Liver (tissue), 10 donors: ENCODE measurements at places on chromosomes 6 and 20.

DNA sequence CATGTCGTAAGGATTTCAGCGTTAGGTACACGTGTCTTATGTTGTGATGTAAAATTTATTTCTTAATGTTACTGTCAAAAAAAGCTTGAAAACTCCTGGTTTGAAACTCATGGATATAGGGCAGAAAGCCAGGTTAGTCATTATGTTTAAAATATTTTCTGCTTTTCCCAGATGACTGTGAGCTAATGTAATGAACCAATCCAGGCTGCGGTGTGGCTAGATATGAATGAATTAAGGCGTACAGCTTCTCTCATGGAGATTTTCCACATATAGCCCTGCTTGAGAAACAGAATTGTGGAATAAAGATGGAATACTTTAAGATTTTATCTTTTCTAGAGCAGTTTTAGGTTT lies 80.3 kb upstream of the STMND1 start:
- no peaks in the 10 kb centered on the region for H3K4me1 ChIP-seq
- H3K27me3 ChIP-seq: no peaks in the 10 kb centered on the region
- no peak overlapping the region for H3K27ac ChIP-seq
- no peak overlapping the region for H3K4me3 ChIP-seq
- H3K36me3 ChIP-seq: no peaks in the 10 kb centered on the region

DNA sequence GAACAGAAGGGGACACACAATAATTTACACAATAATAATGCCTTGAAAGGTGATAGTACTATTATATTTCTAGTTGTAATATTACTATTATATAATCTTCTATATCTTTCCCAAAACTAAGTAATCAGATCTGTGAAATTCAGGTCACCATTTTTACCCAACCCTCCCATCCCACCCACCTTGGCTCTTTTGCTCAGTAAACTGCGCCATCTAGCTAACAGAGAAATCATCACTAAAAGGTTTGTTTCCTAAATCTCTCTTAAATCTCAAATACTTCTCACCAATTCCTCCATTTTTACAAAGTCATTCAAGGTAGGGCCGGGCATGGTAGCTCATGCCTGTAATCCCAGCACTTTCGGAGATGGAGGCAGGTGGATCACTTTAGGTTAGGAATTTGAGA lies 83.4 kb downstream of the CDK19 start:
- no peak overlapping the region for H3K27ac ChIP-seq
- H3K4me1 ChIP-seq: no peaks in the 10 kb centered on the region
- no peaks in the 10 kb centered on the region for H3K27me3 ChIP-seq
- no peaks in the 10 kb centered on the region for H3K36me3 ChIP-seq

GRCh38 chr20:57656252-57656820 lies 36.1 kb upstream of the ZBP1 start:
- no peak overlapping the region for H3K27ac ChIP-seq
- H3K4me1 ChIP-seq: no peaks in the 10 kb centered on the region
- H3K4me3 ChIP-seq: no peak overlapping the region

- DNase-seq: no peak
- no peaks in the 10 kb centered on the region for H3K4me1 ChIP-seq
- no peak overlapping the region for H3K4me3 ChIP-seq
- peak overlapping the region; percentile 64 for H3K27ac ChIP-seq
These were observed 246.0 kb upstream of the ECI2 start for GRCh38 chr6:4381381-4381780.

GRCh38 chr6:11043961-11044711 lies at the start of gene ELOVL2:
Gene ELOVL2 (minus strand): TSS chr6:11044305. CDS start chr6:11044230, 75 bp downstream.
- H3K36me3 ChIP-seq: no peaks in the 10 kb centered on the region
- H3K27ac ChIP-seq: peak within 1 kb of the TSS; percentile 29
- peaks cover 7% of the 10 kb centered on the region for H3K4me1 ChIP-seq
- H3K27me3 ChIP-seq: no peaks in the 10 kb centered on the region

DNA sequence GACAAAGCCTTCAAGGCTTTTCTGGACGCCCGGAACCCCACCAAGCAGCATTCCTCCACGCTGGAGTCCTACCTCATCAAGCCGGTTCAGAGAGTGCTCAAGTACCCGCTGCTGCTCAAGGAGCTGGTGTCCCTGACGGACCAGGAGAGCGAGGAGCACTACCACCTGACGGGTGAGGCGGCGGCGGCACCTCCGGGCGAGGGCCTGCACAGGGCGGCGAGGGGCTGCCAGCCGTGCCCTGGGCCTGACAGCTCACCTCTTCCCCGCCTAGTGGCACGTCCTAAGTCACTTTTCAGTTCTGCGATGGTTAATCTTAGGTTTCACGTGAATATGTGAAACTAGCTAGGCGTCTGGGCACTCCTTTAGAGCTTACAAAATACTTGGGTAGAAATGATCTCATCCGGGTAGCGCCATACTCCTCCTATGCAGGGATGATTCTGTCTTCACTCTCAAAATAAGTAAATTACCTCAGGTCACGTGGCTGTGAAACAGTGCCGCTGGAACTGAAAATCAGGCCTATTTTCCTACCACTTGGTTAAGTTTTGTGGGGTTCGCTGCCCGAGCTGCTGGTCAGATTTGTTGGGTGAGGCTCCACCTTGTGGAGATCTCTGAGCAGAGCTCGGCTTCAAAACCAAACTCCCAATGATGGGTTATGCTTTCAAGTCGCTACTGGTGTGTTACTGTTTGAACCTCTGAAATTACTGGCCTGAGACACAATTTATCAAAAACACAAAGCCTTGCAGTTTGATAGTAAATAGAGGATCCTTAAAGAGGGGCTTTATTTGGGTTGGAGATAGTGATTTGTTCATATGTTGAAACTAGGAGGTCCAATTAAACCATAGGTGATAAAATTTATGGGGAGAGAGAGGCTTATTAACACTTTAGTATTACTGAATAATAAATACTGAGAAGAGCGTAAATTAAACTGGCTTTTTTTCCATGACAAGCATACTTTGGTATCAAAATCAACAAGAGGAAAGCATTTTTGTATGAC lies 15.5 kb upstream of the CLDN20 start:
- H3K27ac ChIP-seq: no peak overlapping the region
- no peak for DNase-seq
- H3K36me3 ChIP-seq: no peaks in the 10 kb centered on the region
- H3K27me3 ChIP-seq: no peaks in the 10 kb centered on the region
- H3K4me1 ChIP-seq: no peaks in the 10 kb centered on the region

DNA sequence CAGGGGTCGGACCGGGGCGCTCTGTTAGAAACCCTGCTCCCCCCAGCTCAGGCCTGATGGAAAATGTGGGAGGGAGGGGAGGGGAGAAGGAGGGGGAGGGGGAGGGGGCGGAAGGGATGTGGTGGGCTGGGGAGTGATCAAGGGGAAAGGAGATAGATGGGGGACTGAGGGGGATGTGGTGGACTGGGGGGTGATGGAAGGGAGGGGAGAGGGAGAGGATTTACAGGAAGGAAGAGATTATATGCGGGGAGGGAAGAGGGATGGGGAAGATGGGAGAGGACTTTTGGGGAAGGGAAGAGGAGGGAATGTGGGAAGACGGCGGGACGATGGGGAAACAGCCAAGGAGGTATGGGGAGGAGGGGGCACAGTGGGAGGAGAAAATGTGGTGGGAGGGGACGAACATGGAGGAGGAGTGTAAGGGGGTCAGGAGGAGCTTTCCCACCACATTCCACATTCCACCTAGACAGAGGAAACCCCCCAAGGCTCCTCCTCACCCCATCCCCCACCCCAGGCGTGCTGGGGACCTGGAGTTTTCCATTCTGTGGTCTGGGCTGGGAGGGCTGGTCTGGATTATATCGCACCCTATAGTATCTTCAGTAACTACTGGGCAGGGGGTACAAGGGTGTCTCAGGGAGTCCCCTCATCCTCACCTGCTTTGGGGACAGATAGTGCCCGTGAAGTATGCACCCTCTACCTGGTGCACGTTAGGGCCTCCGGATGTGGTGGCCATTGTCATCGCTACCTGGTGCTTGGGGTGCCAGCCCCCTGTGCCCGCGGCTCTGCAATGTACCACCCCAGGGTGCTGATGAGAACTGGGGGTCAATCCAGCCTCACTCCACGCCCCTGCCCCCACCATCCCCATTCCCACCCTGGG lies 578 bp upstream of the PTGIS start:
- H3K27ac ChIP-seq: no peak overlapping the region
- no peaks in the 10 kb centered on the region for H3K36me3 ChIP-seq
- H3K4me3 ChIP-seq: no peak overlapping the region

DNA sequence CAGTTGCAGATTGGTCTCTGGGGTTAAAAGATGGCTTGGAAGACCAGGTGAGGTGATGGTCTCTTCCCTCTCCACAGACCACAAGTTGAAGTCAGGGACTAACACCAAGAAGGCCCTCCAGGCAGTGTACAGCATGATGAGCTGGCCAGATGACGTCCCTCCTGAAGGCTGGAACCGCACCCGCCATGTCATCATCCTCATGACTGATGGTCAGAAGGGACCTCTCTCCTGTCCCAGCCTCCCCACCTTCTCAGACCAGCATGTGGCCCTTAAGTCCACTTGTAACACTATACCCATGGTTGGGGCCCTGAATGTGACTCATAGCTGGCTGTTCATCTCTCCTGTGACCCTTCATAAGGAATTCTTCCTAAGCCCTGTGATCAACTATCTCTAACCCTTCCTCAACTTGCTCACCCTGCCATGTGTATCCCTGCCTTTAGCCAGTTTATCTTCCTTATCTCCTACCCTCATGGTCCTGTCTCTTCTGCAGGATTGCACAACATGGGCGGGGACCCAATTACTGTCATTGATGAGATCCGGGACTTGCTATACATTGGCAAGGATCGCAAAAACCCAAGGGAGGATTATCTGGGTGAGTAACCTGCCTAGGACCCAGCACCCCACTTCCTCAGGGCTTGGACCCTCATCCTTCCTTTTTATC lies 3.0 kb downstream of the CFB start:
- peaks cover 19% of the 10 kb centered on the region for H3K4me1 ChIP-seq
- peak overlapping the region; percentile 81 for H3K4me3 ChIP-seq
- H3K27me3 ChIP-seq: no peaks in the 10 kb centered on the region
- DNase-seq: no peak
- peak overlapping the region; percentile 71 for H3K27ac ChIP-seq

DNA sequence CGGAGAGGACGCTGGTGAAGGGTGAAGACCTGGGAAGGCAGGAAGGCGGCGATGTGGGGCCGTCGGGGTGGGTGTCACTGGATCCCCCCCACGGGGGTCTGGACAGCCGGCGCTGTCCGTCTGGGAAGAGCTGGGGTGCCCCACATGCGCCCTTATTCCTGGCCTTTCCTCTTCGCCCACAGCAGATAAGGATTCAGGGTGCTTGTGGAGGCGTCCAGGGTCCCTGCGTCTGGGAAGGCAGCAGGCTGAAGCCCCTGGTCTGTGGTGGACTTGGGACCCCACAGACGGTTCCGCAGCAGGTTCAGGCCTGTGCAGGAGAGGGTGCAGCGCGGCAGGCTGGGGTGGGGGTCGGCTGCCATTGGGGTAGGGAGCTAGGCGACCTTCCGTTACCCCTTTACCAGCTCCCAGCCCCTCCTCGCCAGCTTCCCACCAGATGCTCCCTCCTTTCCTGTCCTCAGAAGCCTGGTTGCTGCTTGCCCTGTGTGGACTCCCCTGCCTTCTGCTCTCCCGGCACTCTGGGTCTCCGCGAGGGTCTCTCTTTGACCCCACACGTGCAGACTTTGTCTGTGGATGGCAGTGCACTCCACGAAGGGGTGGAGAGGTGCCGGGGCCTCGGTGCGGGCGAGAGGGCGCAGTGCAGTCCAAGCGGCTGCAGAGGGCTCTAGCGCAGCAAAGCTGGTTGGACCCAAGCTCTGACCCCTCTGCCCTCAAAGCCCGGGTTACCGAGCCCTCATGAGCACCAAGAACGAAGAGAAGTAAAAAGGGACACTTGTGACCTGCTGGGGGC lies 2.1 kb upstream of the GATA5 start:
- H3K4me3 ChIP-seq: no peak overlapping the region
- no peak overlapping the region for H3K27ac ChIP-seq
- peaks cover 5% of the 10 kb centered on the region for H3K4me1 ChIP-seq
- H3K27me3 ChIP-seq: peaks cover 3% of the 10 kb centered on the region
- H3K36me3 ChIP-seq: no peaks in the 10 kb centered on the region

DNA sequence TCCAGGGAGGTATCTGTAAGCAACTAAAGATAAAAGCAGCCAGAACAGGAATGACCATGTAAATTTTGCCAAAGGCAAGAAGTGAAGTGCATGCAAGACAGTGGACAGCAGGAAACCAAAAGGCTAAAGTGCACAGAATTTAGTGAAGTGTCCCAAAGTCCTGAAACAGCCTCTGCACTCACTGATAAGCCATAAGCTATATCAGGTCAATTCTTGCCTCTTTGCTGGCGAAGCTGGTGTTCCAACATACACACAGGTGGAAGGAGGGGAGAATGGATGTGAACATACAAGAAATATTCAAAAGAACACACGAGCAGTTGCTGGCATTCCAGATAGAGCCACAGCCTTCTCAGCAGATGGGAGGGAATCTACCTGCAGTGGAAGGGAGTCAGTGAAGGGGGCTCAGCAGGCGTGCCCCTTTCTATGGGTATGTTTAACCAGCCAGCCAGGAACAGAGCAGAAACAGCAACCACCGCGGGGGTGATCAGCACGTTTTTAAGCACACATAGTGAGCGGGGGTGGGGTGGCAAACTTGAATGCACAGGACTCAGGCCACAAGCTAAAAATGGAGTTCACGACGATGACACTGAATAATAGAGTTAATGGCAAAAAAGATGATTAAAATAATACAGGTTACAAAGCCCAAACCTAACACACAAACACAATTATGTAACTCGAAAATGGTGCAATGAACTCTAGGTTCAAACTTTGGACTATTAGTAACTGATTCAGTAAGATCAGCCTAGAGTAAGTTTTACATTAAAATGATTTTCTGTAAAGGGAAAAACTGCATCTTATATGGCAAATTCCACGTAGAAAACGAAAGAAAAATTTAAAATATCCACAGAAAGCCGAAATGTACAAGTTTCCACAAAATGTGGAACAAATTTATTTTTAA lies 1.2 kb downstream of the ECI2 start:
- peak overlapping the region; percentile 93 for H3K27ac ChIP-seq
- peak overlapping the region; percentile 94 for H3K4me3 ChIP-seq
- peak; percentile 56 for DNase-seq

GRCh38 chr20:815914-816606 lies 17.5 kb upstream of the FAM110A start:
- no peaks in the 10 kb centered on the region for H3K36me3 ChIP-seq
- peak; percentile 68 for DNase-seq
- H3K4me3 ChIP-seq: no peak overlapping the region
- no peaks in the 10 kb centered on the region for H3K27me3 ChIP-seq

- no peak overlapping the region for H3K27ac ChIP-seq
- no peak overlapping the region for H3K4me3 ChIP-seq
- no peak for DNase-seq
- H3K36me3 ChIP-seq: no peaks in the 10 kb centered on the region
These were observed 142.5 kb upstream of the SPACA1 start for GRCh38 chr6:87905101-87905641.

GRCh38 chr20:32960849-32961731 lies 43.1 kb downstream of the SUN5 start:
- no peaks in the 10 kb centered on the region for H3K36me3 ChIP-seq
- DNase-seq: no peak
- no peak overlapping the region for H3K4me3 ChIP-seq
- no peak overlapping the region for H3K27ac ChIP-seq
- no peaks in the 10 kb centered on the region for H3K27me3 ChIP-seq
- H3K4me1 ChIP-seq: no peaks in the 10 kb centered on the region

- H3K27me3 ChIP-seq: no peaks in the 10 kb centered on the region
- no peaks in the 10 kb centered on the region for H3K4me1 ChIP-seq
- H3K27ac ChIP-seq: no peak overlapping the region
- H3K4me3 ChIP-seq: no peak overlapping the region
- no peak for DNase-seq
These were observed 560.4 kb upstream of the SYNCRIP start for GRCh38 chr6:86203044-86203443.

- no peaks in the 10 kb centered on the region for H3K4me1 ChIP-seq
- no peak for DNase-seq
- no peak overlapping the region for H3K27ac ChIP-seq
- H3K36me3 ChIP-seq: no peaks in the 10 kb centered on the region
These were observed 124.7 kb downstream of the SAMD5 start for GRCh38 chr6:147633191-147633590.

- H3K36me3 ChIP-seq: no peaks in the 10 kb centered on the region
- H3K27ac ChIP-seq: no peak overlapping the region
- no peak for DNase-seq
- H3K27me3 ChIP-seq: no peaks in the 10 kb centered on the region
- no peaks in the 10 kb centered on the region for H3K4me1 ChIP-seq
These were observed 99.9 kb downstream of the RTN4IP1 start for GRCh38 chr6:106529438-106529837.
